ENCODE measurements at places on chromosomes 6 and 20.

DNA sequence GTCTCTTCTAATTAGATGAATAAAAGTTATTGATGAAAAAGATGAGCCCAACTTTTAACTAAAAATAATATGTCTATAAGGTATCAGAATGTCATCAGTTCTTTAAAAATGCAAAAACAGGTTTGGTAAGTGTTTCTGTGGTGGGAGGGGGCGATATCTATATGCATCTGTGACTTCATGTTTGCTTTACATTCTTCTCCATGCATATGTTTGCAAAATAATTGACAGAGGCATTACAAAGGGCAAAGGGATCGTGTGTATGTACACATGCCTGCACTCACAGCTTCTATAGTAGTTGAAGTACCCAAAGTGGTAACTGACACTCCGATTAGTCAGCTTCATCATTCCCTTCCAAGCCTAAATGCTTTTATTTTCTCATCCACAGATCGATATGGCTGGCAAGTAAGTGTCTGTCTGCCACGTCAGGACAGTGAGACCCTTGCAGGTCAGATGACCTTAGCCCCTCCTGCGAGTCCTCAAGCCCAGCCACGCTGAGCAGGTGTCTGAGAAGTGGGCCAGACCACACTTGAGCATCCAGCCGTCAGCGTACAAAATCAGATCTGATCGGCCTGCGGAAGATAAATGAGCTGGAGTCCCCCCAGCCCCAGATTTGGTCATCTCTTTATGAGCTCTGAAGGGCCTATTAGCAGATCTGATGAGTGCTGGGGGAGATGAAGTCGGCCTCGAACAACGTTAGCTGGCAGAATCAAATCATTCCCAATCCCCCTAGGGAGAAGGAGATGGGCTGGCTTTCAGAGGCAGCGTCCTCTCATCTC is 369.1 kb downstream of the MAFB start:
- DNase-seq = no peak

DNA sequence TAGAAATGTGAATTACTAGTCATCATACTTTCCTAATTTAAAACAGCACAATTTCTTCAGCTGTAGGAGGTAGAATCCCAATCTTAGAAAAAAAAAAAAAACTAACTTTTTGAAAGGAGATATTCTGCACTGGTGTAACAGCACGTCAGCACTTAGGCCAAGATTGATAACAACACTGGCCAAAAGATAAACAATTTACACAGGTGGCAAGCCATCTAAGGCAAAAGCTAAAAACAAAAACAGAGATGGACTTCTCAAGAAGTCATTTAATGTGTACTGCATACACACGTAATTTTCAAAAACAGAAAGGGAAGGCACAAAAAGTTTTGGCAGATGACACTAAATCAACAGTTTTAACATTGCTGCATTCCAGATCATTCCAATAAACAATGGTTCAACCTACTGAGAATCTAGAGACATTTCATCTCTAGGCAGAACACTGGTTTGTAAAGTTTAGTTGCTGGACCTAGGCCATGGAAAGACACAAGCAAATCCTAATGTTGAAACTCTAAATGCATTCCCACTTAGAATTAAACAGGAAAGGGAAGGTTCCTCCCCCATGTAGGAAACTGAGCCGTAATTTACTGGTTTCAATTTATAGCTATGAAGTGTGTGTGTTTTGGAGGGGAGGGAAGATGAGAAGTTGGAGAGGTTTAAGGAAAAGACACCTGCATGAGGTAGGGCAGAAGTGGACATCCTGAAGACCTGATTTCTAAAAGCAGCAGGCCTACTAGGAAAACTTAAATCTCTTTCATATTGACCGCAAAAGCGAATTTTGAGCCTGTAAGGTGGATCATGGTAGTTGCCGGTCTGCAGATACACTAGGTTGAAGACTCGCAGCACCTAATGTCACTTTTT is 1.3 kb downstream of the GCLC start:
- no peak for DNase-seq

- DNase-seq = no peak
Measured at GRCh38 chr20:33835615-33836172, 24.5 kb downstream of the CHMP4B start.

- DNase-seq = no peak
Measured at GRCh38 chr20:59678288-59678687, 73.9 kb downstream of the PHACTR3 start.

GRCh38 chr20:34506480-34506879 is 9.7 kb upstream of the DYNLRB1 start:
- DNase-seq = no peak

DNA sequence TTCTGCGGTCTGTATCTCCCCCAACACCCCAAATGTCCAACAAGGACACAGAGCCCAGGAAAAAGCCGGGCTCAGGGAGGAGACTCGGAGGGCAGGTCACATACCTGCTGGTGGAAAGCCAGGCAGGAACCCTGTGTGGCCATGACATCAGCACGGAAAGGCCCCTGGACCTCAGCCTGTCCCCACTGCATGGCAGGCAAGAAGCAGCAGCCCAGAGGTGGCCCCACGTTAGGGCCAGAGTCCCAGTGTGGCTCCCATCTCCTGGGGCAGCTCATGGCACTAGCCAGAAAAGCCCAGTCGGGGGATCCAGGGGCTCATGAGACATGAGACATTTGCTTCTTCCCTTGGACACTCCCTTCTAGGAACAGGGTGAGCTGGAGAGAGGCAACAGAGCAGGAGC is 258.7 kb downstream of the DLL1 start:
- DNase-seq = peak; percentile 32

DNA sequence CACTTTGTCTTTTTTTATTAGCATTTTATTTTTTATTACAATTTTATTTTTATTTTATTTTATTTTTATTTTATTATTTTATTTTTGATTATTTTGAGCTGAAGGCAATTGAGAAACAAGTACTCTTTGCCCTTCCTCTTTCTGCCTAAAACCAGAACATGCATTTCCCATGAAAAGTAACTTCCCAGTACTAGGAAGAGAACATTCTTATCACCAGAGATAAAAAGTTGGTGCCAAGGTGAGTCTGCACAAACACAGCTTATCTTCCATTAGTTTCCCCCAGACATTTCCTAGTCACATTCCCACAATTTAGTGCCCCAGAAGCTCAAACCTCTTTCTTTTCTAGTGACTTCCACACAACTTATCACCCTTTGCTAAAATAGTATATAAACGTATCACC is 84.8 kb downstream of the CD24 start:
- DNase-seq = no peak

DNA sequence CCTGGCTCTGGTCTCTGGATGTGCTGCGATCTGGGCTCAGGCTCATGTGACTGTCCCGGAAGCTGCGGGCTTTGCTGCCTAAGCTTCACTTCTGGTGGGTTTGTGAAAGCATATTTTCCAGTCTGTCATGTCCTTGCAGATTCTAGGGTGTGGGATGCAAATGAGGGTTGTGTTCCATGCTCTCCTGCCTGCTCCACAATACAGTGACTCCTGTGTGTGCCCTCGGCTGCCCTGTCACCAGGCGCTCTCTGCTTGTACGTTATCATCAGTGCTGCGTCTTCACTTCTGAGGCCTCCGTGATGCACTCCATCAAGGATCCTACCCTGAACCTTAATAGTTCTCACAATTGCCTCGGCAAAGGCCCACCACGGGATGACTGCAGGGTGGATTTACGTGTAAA is 84.2 kb downstream of the TTLL2 start:
- no peak for DNase-seq

GRCh38 chr20:30812739-30813411 is 444.6 kb upstream of the DEFB115 start:
- DNase-seq = no peak

- no peak for DNase-seq
Measured at GRCh38 chr6:138484018-138484731, 15.1 kb downstream of the NHSL1 start.

- DNase-seq = no peak
Measured at GRCh38 chr20:37955511-37955910, 52.6 kb downstream of the VSTM2L start.

GRCh38 chr6:163416557-163417253 is 2.2 kb downstream of the QKI start:
- DNase-seq = no peak

GRCh38 chr6:84791233-84791632 is 26.8 kb upstream of the TBX18 start:
- DNase-seq = no peak

GRCh38 chr6:77055711-77056110 is 407.6 kb downstream of the HTR1B start:
- no peak for DNase-seq
